ENCODE measurements at places on chromosomes 12 and 14.
A peak's percentile ranks its signal among the peaks of the same experiment; 100 is the strongest.

GRCh38 chr12:123502163-123502704 lies 31.3 kb downstream of the RILPL1 start:
- DNase-seq = peak; percentile 55

- no peak for DNase-seq
Measured at GRCh38 chr14:45084946-45085346, 1.0 kb downstream of the PRPF39 start.

- DNase-seq = no peak
Measured at GRCh38 chr12:9066183-9066623, 49.5 kb downstream of the A2M start.

GRCh38 chr12:6612652-6613014 lies 5.5 kb upstream of the CHD4 start:
- no peak for DNase-seq

DNA sequence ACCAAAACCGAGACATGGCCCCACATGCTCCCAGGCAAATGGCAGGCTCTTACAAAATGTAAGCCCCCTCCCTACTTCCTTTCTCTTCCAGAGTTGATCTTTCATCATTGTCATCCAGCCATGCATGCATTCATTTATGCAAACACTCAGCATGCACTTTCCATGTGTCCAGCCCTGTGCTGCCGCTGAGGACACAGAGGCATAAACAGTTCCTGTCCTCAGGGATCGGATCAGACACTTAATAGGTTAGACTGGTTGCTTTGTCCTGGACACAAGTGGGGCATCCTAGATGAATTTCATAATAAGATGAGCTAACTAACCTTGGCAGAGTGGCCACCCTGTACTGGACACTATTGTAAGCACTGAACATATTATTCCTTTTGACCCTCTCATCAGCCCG lies 23.1 kb downstream of the PRIMA1 start:
- DNase-seq = no peak

DNA sequence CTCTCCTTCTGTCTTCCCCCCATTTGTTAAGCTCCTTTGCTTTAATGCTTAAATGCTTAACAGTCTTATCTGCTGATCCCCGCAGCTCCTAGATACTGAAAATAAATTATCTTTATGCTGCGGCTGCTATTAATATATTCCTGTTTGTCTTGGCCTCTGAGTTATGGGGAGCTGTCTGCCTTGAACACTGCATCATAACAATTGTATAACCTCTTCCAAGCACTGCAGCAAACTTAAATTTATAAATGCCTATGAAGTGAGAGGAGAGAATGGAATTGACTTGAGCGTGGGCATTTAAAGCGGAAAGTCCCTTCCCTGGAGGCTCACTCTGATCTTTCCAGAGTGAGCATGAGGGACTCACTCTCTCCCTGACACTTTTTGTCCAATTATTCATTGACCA lies 23.1 kb upstream of the DCP1B start:
- DNase-seq = no peak
